ENCODE measurements at places on chromosomes 11 and 22.

DNA sequence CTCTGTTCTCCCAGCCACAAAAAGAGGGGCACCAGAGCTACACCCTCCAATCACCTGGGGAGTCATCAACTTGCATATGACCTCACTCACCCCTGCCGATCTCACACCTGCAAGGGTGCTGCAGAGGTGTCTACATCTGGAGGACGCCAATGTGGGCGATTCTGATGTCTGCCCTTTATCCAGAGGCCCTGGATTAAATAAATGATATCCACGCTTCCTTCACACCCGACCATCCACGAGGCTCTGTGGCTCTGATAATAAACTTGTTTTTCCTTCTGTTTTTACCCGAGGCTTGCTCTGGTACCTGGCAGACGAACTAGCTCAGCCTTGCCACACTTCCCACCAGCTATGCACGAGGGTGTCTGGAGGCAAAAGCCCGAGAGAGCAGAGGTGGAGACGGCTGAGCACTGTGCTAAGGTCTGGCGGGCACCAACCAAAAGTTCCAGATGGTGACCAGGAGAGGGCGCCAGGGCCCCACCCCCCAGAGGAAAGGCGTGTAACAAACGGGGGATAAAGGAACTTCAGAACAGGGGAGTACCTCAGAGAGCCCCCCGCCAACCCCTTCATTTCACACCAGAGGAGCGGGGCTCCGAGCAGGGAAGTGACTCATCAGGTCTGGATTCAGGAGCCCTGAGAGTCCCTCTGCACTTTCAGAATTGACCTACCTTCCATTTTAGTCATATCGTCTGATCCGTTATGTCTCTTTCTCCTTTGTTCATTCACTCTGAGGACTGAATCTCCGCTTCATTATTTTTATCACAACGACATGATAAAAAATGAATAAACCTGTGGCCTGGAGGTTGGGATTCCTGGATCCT lies 13.5 kb downstream of the SCN3B start:
- DNase-seq = peak; percentile 90

GRCh38 chr22:17580441-17581031 lies 17.2 kb downstream of the SLC25A18 start:
- DNase-seq = peak; percentile 84

DNA sequence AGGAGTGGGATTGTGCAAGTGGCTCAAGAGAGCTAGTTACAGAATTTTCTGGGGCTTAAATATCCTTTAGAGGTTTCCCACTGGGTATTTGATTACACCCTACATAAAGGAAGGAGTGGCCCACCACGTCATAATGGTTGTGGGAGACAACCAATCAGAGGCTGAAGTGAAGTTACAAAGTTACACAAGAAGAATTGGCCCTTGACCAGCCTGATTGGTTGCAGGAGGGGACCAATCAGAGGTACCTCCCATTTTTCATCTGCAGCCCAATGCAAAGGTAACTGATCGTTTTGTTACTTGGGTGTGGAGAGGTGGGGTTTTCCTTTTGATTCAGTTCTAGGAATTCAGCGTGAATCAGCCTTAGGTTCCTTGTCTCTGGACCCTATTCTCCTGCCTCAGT lies 430.5 kb upstream of the FAT3 start:
- DNase-seq = no peak

- DNase-seq = peak; percentile 39
These were observed 100.6 kb downstream of the MORC2 start for GRCh38 chr22:30867746-30868662.
